ENCODE measurements at places on chromosomes 16 and 17.
A peak's percentile ranks its signal among the peaks of the same experiment; 100 is the strongest.

DNA sequence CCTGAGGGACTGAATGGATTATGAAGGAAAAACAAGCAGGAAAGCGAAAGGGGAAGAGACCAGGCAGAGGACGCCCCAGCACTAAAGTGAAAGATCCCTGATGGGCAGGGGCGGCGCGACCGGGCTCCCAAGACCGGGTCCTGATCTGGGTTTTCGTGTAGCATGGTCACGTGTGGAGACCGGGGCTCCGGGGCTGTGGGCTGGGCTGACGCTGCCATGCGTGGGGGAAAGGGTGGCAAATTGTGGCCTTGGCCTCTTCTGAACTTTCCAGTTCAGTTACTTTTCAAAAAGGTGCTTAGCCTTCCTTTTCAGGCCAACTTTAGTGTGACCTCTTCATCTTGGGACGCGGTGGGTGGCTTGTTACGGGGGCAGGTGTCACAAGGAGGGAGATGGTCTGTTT lies 57.5 kb downstream of the METRNL start:
- no peak for DNase-seq

DNA sequence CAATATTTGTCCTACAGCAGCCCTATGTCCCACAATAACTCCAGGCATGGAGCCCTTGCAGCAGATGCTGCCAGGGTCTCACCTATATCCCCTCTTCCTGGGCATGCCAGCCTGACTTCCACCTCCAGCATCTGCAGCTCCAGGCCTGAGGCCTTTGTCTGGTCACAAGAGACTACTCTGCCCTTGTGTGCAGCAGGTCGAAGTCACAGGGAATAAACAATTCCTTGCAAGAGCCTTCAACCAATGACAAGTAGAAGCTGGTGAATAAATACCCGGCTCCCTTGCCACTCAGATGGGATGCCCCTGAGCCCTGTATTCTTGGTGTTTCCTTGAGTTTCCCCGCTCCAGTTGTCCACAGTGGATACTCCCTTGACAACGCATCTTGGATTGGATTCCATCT lies 23.0 kb downstream of the CES1 start:
- no peak for DNase-seq

DNA sequence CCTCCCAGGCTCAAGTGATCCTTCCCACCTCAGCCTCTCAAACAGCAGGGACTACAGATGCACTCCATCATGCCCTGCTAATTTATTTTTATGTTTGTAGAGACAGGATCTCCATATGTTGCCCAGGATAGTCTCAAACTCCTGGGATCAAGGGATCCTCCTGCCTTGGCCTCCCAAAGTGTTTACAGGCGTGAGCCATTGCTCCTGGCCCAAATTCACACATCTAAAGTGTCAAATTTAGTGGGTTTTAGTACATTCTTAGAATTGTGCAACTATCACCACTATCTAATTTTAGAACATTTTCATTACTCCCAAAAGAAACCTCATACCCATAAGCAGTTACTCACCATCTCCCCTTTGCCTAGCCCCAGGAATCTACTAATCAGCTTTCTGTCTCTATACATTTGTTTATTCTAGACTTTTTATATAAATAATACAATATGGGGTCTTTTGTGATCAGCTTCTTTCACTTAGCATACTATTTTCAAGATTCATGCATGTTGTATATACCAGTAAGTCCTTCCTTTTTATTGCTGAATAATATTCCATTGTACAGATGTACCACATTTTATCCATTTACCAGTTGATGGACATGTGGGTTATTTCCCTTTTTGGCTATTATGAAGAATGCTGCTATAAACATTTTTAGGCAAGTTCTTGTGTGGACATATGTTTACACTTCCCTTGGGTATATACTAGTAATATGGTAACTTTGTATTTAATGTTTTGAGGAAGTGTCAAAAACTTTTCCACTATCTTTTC lies 25.1 kb upstream of the ITGA2B start:
- DNase-seq: no peak

DNA sequence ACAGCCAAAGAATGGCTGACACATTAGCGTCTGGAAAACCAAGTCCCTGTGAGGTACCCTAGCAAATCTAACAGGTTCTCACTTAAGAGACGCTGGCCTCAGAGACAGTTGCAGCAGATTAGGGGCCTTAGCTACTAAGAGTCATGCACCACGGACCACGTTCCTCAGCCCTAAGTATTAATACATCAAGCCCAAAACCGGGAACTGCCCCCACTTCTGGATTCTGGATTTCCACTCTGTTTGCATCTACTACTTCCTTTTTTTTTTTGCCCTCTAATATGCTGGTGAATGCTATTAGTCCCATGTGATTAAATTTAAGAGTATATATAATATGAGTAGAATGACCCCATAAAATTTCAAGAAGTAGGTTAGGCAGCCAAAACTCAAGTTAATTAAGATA lies 775 bp upstream of the TERB1 start:
- DNase-seq: no peak

- no peak for DNase-seq
These were observed 82.4 kb upstream of the COX10 start for GRCh38 chr17:13986855-13987254.

DNA sequence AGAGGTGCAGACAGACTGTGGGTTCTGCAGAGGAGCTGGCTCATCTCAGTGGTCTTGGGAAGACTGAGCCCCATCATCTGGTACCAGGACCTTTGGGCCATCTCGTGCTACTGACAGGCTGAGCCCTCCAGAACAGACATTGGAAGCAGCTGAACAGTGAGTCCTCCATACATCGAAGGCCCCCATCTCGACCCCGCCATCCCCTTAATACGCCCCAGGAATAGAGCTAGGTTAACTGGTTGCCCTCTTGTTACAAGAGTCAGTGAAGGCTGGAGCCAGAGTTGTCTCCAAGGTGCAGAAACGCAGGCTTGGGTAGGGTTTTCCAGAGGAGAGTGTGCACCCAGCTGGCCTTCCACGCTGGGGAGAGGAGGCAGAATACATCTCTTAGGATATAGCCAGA lies 76.0 kb downstream of the N4BP1 start:
- DNase-seq: no peak

GRCh38 chr16:86292171-86292775 lies 218.1 kb upstream of the FOXF1 start:
- no peak for DNase-seq

DNA sequence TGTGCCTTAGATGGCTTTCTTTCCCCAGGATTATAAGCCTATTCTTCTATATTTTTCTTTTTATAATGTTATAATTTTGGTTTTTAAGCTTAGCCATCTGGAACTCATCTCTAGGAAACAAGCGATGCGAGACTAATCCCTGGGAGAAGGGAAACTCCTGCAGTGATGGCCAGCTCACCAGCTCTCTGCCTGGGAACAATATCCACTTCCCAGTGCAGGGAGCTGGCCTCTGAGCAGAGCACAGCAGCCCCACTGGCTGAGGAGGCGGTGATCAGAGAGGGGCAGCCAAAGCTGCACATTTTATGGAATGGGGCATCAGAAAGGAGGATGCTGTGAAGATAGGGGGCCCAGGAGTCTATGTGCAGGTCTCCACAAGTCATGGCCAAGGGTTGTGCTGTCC lies 183.3 kb downstream of the LGALS9B start:
- no peak for DNase-seq

DNA sequence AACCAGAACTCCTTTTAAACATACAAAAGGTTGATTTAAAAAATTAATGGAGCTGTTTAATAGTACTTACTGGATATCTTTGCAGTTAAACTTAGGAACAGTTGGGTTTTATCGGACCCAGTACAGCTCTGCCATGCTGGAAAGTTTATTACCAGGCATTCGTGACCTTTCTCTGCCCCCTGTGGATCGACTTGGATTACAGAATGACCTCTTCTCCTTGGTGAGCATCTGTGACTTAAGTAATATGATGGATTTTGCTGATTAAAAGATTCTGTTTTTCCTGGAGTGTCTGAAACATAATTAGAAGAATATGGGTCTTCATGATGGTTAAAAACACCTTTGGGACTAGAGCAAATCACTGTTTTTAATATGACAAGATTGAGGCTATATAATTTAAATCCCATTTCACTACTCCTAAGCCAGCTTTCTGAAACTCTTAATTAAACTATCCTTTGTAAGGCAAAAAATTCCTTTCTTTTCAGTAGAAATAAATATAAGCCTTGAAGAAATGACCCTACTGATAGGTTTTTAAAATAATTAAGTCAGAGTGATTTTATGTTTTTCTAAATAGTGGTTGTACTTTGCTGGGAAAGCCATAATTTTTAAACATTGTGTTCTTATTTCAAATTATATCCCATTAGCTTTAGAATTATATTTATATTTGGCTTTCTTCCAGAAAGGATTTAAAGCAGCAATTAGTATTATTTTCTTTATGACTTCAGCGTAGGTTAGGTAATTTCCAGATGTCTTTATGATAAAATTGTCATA lies 45.7 kb upstream of the KPNB1 start:
- DNase-seq: no peak

DNA sequence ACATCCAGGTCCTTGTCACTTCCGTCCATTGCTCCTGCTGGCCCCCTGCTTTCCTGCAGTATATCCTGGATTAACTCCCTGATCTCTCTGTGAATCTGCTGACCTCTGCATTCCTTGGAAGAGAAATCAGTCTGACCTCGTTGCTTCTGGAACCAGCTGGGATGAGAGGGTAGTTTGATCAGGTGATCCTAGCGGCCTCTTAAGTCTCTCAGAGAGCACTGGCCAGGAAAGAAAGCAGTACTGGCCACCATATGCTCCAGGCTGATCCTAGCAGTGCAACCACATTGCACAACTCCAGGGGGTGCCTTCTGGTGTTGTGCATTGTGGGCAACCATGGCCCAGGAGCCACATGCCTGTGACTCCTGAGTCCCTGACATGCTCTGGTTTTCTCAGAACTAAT lies 79.2 kb downstream of the ARHGAP23 start:
- DNase-seq: no peak

DNA sequence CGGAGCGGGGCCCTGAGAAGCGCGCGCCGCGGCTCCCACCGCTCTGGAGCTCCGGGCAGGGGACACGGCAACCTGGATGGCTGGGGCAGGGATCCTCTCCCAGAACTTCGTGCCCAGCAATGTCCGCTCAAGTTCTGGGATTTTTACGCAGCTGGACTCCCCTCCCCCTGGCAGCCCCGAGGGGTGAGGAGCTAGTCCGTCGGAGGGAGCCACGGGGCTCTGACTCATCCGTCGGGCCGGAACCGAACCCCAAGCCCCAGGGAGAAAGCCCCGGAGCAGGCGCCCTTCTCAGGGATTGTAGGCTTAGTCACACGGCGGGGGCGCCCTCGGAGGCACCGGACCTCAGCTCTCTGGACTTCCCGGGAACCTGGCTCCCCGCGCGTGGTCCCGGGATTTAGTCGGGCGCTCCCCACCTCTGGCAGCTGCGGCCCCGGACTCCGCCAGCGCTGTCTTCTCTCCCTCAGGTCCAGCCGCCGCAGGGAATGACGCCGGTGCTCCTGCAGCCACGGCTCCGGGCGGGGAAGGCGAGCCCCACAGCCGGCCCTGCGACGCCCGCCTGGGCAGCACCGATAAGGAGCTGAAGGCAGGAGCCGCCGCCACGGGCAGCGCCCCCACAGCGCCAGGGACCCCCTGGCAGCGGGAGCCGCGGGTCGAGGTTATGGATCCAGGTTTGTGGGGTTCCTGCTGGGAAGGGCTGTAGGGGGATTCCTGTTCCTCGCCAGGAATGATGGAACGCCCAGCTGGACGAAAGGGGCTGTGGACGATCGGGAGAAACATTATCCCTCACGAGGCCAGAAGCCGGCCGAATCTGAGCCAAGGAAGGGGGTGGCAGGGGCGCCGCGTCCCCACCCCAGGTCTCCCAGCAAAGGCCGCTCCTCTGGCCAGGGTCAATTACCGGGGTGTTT lies 830 bp downstream of the SPHK1 start:
- DNase-seq: no peak

DNA sequence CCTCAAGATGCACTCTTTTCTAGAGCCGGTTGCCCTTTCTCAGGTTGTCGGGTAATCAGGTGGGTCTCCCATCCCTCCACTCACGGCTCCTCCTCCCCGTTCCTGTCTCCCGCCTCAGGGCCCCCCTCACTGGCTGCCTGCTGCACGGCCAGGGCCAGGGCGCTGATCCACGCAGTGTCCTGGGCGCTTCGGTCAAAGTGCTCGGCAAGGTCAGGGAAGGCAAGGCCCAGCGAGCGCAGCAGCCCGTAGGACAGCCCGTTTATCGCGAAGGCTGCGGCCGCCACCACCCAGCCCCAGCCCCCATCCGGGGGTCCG lies 753 bp downstream of the SLC16A11 start:
- no peak for DNase-seq

- peak; percentile 43 for DNase-seq
These were observed 2.1 kb downstream of the CLTC start for GRCh38 chr17:59621771-59622170.

DNA sequence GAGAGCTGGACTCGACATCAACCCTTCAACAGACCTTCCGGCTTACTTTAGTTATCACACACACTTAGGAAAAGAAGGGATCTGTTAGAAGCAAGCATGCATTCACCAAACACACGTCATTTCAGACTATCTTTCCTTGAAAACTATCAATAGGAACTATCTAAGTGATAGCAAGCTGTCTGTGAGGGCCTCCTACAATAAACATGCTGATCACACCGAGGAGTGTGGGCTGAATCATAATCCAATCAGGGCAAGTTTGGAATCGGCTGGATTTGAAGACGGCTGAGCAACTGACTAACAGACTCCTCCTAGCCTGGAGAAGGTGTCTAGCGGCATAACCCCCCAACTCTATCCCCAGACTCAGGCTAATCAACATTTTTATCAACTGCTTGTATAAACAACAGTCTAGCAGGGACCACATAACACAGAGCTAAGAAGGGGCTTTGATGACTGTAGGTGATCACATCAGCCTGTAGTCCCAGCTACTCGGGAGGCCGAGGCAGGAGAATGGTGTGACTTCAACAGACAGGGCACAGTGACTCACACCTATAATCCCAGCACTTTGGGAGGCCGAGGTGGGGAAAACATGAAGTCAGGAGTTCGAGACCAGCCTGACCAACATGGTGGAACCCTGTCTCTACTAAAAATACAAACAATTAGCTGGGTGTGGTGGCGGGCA lies 14.1 kb downstream of the NXN start:
- no peak for DNase-seq

- no peak for DNase-seq
These were observed 37.8 kb downstream of the YPEL2 start for GRCh38 chr17:59369031-59369975.

DNA sequence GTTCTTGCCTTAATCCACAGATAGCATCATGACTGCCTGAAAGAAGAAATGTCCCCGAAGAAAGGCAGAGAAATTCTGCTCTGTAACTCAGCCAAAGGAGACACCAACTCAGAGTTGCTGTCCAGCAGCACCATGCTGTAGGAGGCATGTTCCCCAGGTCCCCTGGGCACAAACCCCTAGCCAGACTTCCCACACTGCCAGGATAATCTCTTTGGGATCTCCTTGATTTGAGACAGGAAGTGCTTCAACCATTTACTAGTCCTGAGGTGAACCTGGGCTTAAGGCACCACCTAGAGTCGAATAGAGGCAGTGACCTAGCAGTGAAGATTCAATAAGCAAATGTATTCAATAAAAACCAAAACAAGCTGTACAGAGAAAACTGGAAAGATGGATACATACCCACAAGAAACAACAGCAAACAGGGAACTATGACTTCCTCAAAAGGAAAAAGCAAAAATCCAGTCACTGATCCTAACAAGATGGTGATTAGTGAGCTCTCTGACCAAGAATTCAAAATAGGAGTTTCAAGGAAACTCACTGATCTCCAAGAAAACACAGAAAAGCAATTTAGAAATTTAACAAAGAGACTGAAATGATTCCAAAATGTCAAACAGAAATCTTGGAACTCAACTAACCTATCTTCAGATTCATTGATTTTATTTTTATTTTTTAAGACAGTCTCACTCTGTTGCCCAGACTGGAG lies 5.7 kb downstream of the OR4D2 start:
- DNase-seq: peak; percentile 55

Data from NAMALWA (cell line).